AG04450 (cell line): ENCODE measurements at places on chromosomes 5 and 9.
A peak's percentile ranks its signal among the peaks of the same experiment; 100 is the strongest.

DNA sequence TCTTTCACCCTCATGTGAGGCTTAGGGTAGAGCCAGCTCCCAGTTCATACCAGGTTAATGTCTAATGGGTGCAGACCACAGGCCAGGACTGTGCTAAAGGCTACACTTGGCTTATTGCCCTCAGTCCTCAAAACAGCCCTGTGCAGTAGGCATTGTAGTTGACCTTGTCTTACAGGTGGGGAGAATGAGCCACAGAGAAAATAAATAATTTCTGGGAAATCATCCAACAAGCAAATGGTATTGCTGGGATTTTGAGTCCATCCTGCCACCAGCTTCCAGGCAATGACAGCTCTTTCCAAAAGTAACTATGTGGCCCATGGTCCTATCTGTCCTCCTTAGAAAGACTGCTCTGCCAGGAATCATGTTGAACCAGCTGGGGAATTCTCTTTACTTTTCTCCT is 450.0 kb downstream of the GADD45G start:
- DNase-seq, result no peak

- no peak for DNase-seq
These were observed 179.7 kb downstream of the PIK3R1 start for GRCh38 chr5:68395302-68395701.

GRCh38 chr5:123080215-123080614 is 8.8 kb upstream of the PRDM6 start:
- no peak for DNase-seq

- peak; percentile 44 for DNase-seq
These were observed 2.1 kb downstream of the CCDC192 start for GRCh38 chr5:127705120-127705892.

- DNase-seq, result no peak
These were observed 5.6 kb downstream of the IRX1 start for GRCh38 chr5:3601061-3601710.

GRCh38 chr9:84669288-84670137 is at the start of gene NTRK2:
Gene NTRK2 (plus strand): TSS chr9:84669729. CDS start chr9:84670749, 1,020 bp downstream.
- DNase-seq, result no peak

DNA sequence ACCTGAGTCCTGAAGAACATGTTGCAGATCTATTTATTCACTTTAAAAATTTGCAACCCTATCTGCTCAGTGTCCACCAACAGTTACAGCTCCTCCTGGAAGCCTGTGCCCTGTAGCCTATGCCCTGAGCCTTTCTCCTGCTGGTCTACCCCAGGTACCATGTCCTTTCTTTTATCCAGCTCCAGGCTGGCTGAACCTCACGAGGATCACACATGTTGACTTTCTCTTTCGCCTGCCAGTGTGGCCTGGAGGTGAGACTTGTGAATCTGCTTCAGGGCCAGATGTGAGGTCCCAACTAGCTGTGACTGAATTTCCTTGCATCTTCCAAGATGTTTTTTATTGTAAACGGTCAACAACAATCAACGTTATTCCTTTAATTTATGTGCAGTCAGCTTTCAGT is 70.7 kb downstream of the GDNF start:
- DNase-seq, result no peak

- no peak for DNase-seq
These were observed 55.1 kb downstream of the MEGF9 start for GRCh38 chr9:120659209-120659608.

GRCh38 chr5:1131191-1131621 is 19.3 kb upstream of the SLC12A7 start:
- no peak for DNase-seq

GRCh38 chr5:163642904-163643303 is 137.5 kb downstream of the MAT2B start:
- DNase-seq, result no peak

GRCh38 chr9:22100626-22101025 is 91.5 kb upstream of the CDKN2B start:
- no peak for DNase-seq

GRCh38 chr9:115551396-115551795 is 433.4 kb upstream of the TNC start:
- no peak for DNase-seq

- no peak for DNase-seq
These were observed 219.2 kb downstream of the PAPPA start for GRCh38 chr9:116372786-116373185.

- no peak for DNase-seq
These were observed at the start of gene IRX2 for GRCh38 chr5:2751592-2752021. Gene IRX2 (minus strand): TSS chr5:2751677. CDS start chr5:2751413, 264 bp downstream.

GRCh38 chr5:94690778-94691177 is 72.3 kb downstream of the SLF1 start:
- DNase-seq, result no peak

- no peak for DNase-seq
These were observed 35.1 kb downstream of the NNT start for GRCh38 chr5:43638107-43638506.

- DNase-seq, result no peak
These were observed 97.9 kb upstream of the MSX2 start for GRCh38 chr5:174626369-174626920.

DNA sequence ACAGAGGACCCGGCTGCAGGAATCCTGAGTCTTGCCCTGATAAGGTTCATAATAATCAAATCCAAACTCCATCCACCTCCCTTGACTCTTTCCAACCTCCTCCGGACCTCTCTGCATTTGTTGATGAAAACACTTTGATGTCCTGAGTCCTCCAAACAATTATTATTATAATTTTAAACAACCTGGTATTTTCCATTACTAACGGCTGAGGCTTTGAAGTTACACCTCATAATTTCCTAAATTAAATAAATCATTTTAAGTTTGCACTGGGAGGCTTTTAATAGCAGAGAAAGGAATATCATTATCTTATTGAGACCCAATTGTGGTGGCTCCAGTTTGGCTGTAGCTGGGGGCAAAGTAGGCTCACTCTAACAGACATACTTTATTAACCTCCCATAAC is 9.5 kb downstream of the MSX2 start:
- no peak for DNase-seq

DNA sequence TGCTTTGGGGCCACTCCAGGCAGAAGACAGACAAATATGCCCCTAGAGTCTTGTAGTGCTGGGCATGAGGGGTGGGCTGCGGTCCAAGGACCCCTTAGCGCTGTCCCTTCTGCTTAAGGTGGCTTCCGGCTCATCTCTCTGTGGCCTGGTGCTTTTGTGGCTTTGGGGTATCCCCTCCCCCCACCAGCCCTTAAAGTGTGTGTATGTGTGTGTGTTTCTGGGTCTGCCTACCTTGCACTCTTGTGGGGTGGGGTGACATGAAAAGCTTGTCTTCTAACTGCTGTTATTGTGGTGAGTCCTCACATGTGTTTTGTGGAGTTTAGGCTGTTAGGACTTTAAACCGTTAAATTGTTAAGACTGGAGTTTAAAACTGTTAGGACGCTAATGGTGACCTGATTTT is 23.6 kb downstream of the MARCHF6 start:
- no peak for DNase-seq

- DNase-seq, result no peak
These were observed 281.1 kb upstream of the ANKRD55 start for GRCh38 chr5:56514245-56514644.

DNA sequence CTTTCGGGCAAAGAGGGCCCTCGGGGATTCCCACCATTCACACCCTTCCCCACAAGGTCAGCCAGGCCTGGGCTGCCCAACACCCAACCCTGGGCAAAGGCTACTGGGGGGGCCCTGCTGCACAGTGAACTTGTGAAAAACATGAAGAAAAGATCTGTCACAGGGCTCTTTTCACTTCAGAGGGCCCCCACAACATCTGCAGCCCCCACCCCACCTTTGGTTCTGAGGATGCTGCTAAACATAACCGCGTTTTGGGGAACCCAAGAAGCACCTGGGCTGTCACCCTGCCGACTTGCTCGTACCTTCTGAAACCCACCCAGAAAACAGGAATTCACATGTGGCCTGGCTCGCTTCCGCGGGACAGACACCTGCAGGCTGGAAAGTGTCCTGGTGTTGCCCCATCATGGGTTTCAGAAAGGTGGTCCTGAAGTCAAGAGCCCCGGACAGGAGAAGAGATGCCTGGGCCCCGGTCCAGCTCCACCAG is 29.3 kb downstream of the B4GALT1 start:
- DNase-seq, result no peak

- no peak for DNase-seq
These were observed 2.6 kb upstream of the OLFML2A start for GRCh38 chr9:124774129-124774978.

- DNase-seq, result no peak
These were observed 31.7 kb upstream of the SLC6A3 start for GRCh38 chr5:1476967-1477310.

- DNase-seq, result no peak
These were observed 1196.7 kb downstream of the EFNA5 start for GRCh38 chr5:106474066-106474465.

DNA sequence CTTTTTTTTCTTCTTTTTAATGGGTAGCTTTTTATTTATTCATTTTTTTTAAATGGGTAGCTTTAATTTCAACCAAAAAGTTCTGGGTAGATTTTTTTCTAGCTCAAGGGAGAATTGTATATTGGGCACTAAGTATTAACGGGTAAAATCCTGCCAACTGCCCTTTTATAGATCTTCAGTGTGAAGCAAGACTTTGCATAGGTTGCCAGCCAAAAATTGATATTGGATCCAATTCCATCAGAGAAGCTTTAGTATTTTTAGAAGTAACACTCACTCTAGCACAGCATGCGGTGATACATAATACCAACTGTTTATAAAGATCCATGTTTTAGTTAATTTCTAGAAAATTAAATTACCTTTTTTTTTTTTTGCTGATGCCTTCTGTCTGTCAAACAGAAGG is 49.8 kb downstream of the SH3GL2 start:
- DNase-seq, result no peak

DNA sequence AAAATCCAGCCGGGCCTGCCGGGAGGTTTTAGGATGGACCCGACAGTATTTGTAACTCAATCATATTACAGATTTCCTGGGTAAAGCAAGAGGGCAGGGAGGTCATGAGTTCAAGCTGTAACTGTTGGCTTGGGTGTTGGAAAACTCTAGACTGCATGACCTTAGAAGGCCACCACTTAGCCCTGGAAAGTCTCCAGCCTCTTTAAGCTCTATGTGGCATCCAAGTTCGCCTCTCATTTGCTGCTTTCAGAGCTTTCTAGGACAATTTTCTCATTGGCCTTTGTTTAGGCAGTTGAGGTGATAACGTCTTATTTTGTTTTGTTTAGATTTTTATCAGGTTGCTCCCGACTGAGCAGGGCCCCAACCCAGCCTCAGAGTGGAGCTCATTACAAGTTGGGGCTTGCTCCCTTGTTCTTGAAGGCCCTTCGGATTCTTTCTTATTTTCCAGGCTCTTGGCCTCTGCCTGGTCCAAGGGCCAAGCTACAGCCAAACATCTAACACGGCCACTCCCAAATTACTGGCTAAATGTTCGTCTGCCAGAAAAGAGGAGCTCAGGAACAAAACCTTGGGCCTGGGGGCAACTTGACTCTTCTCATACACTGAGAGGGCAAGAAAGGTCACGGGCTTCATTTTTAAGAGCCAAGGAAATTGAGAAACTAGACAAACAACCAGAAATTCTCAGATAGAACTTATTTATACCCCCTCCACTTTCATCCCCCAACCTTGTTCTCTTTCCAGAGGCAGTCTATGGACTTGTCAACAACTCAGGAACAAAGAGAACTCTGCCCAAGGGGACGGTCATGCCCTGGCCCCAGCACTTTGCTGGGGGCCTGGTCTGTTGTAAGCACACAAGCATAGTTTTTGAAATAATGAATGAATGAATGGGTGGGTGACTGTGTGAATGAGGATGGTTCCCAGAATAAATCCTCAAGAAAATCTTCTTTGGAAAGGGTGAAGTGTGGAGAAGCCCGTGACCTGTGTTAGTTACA is 526.9 kb downstream of the BNC2 start:
- no peak for DNase-seq

- no peak for DNase-seq
These were observed 197.9 kb downstream of the KCTD16 start for GRCh38 chr5:144368556-144368955.
